Esophagus squamous epithelium (tissue), 5 donors: ENCODE measurements at places on chromosomes 7 and 10.

- peak overlapping the region; percentile 88 for H3K27ac ChIP-seq
- no peak overlapping the region for H3K4me3 ChIP-seq
- H3K4me1 ChIP-seq: peaks cover 68% of the 10 kb centered on the region
- no peak for DNase-seq
These were observed 18.2 kb downstream of the MYOF start for GRCh38 chr10:93463723-93464476.

GRCh38 chr7:1902231-1902855, 232.3 kb downstream of the ELFN1 start:
- no peak overlapping the region for H3K27ac ChIP-seq
- DNase-seq: no peak
- no peaks in the 10 kb centered on the region for H3K27me3 ChIP-seq
- H3K4me1 ChIP-seq: no peaks in the 10 kb centered on the region
- H3K4me3 ChIP-seq: no peak overlapping the region

GRCh38 chr7:44149571-44150465, 8.7 kb upstream of the MYL7 start:
- H3K27ac ChIP-seq: no peak overlapping the region
- H3K27me3 ChIP-seq: no peaks in the 10 kb centered on the region
- H3K36me3 ChIP-seq: no peaks in the 10 kb centered on the region
- no peak overlapping the region for H3K4me3 ChIP-seq
- no peak for DNase-seq

GRCh38 chr10:98430427-98430826, 15.4 kb upstream of the PYROXD2 start:
- no peak overlapping the region for H3K4me3 ChIP-seq
- H3K27me3 ChIP-seq: no peaks in the 10 kb centered on the region
- H3K36me3 ChIP-seq: peaks cover 41% of the 10 kb centered on the region
- no peaks in the 10 kb centered on the region for H3K4me1 ChIP-seq
- DNase-seq: no peak
- H3K27ac ChIP-seq: no peak overlapping the region

GRCh38 chr7:140625908-140626868, 14.4 kb downstream of the DENND2A start:
- peak overlapping the region; percentile 37 for H3K27ac ChIP-seq
- H3K4me1 ChIP-seq: peaks cover 54% of the 10 kb centered on the region
- DNase-seq: no peak
- H3K36me3 ChIP-seq: no peaks in the 10 kb centered on the region
- H3K27me3 ChIP-seq: no peaks in the 10 kb centered on the region

- no peak overlapping the region for H3K27ac ChIP-seq
- peaks cover 59% of the 10 kb centered on the region for H3K4me1 ChIP-seq
- no peak for DNase-seq
- H3K36me3 ChIP-seq: no peaks in the 10 kb centered on the region
- H3K4me3 ChIP-seq: no peak overlapping the region
These were observed 4.7 kb upstream of the ARPC1B start for GRCh38 chr7:99369767-99370391.

- no peak for DNase-seq
- H3K4me3 ChIP-seq: no peak overlapping the region
- peaks cover 8% of the 10 kb centered on the region for H3K4me1 ChIP-seq
- no peaks in the 10 kb centered on the region for H3K27me3 ChIP-seq
- no peak overlapping the region for H3K27ac ChIP-seq
These were observed 127.6 kb downstream of the OAT start for GRCh38 chr10:124291001-124291701.

DNA sequence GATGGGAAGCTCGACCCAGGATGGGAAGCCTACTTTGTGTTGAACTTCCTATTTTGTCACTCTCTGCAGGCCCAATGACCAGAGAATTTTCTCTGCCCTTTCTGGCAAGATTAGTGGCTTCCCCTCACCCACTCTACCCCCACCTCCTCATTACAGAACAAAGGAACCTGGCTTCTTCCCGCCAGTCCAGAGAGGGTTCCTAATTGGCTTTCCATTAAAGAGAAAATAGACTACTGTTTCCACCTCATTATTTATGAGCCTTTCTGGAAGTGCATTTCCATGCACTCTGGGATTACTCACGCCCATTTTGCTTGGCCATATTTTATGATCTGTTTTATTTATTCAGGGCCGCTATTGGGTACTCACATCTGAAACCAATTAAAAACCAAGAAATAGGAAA, 94.9 kb upstream of the TCF7L2 start:
- no peak for DNase-seq
- no peak overlapping the region for H3K27ac ChIP-seq
- no peak overlapping the region for H3K4me3 ChIP-seq
- no peaks in the 10 kb centered on the region for H3K4me1 ChIP-seq
- H3K36me3 ChIP-seq: no peaks in the 10 kb centered on the region

DNA sequence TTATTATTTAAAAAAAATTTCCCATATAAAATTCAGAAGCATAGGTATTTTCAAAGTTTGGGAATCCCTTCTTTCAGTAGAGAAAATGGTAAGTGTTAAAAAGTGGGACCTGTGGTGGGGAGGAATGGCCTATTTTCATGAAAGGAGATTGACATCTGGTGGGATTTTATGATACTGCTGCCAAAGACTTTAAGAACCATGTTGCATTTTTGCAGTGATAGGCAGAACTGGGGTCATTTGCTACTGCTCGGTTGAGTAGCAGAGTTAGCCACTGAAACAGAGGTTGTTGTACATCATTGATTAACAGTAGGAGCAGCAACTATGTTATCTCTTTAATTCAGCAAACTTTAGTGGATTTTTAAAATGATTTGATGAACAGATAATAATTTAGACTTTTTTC, 4.4 kb downstream of the BICC1 start:
- H3K4me3 ChIP-seq: no peak overlapping the region
- no peaks in the 10 kb centered on the region for H3K27me3 ChIP-seq
- DNase-seq: no peak
- H3K36me3 ChIP-seq: no peaks in the 10 kb centered on the region
- H3K4me1 ChIP-seq: no peaks in the 10 kb centered on the region

- no peak overlapping the region for H3K4me3 ChIP-seq
- no peak for DNase-seq
- no peaks in the 10 kb centered on the region for H3K27me3 ChIP-seq
- H3K4me1 ChIP-seq: no peaks in the 10 kb centered on the region
- H3K36me3 ChIP-seq: no peaks in the 10 kb centered on the region
These were observed 33.2 kb downstream of the FRMPD2 start for GRCh38 chr10:48241332-48241731.

DNA sequence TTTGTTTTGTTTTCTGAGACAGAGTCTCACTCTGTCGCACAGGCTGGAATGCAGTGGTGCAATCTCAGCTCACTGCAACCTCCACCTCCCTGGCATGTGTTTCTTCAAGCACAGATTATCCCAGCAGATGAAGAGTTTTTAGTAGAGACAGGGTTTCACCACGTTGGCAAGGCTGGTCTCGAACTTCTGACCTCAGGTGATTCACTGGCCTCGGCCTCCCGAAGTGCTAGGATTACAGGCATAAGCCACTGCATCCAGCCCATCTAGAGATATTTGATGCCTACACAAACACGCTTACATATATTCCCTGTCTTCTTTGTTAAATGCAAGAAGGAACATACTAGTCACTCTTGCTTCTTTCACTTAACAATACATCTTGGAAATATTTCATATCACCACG, 5.9 kb upstream of the PTF1A start:
- no peaks in the 10 kb centered on the region for H3K4me1 ChIP-seq
- H3K4me3 ChIP-seq: no peak overlapping the region
- peaks cover 92% of the 10 kb centered on the region for H3K27me3 ChIP-seq
- H3K36me3 ChIP-seq: no peaks in the 10 kb centered on the region

- DNase-seq: no peak
- H3K27me3 ChIP-seq: no peaks in the 10 kb centered on the region
- H3K4me1 ChIP-seq: no peaks in the 10 kb centered on the region
- H3K36me3 ChIP-seq: no peaks in the 10 kb centered on the region
- H3K4me3 ChIP-seq: no peak overlapping the region
These were observed 98.4 kb downstream of the VOPP1 start for GRCh38 chr7:55473932-55474331.
